ENCODE measurements at places on chromosomes 12 and 14.

DNA sequence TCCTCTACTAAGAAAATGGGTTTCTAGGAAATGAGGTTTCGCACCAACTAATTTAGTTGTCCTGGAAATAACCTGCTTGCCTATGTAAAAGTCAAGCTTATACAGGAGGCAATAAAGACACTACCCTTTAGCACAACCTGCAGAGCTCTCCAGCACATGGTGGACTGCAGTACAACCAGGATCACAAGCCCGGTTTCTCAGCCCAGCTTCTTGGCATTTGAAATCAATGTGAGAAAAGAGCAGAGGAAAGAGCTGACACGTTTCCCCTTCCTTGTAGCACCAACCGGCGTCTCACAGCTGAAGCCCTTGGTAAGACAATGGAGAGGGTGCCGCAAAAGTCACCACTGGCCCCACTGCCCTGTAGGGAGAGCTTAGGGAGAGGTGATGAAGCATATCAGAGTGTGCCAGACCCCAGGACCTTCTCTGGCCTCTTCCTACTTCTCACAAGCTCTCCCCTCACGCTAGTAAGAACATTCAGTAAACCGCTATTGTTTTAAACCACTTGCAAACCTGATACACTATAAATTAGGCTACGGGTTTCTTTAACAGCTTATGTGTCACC is 8.6 kb downstream of the SPTLC2 start:
- DNase-seq, result no peak

DNA sequence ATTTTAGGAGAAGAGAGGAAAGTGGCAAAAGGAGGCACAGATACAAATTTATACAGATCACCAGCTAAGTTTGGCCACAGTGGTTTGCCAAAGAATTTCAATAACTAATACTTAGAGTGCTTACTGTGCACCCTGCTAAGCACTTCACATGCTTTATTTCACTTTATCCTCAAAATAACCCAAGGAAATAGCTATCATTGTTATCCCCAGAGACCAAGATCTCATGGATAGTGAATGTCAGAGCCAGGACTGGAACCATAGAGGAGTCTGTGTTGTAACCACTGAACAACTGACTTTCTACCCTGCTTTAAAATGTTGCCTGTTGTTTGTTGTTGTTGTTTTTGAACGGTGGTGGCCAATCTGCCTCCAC is 1.3 kb upstream of the TCP11L2 start:
- DNase-seq, result no peak

- DNase-seq, result no peak
These were observed 3.5 kb downstream of the FOS start for GRCh38 chr14:75282170-75282554.

DNA sequence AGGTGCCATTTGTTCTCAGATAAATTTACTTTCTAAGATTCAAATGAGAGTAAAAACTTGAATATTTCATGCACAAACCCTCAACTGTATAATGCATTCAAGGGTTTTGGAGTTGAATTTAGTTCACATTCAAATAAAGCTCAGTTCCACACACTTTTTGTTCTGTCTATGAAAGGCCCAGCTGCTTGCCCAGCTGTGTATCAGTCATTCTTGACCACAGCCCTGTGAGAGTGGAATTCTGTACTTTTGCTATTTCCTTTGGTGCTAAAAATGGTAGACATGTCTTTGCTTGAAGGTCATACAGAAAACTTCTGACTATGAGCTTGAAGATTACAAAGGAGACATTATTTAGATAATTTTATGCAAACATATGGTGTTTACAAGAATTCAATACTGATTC is 110.4 kb downstream of the KCNC2 start:
- no peak for DNase-seq

- no peak for DNase-seq
These were observed 93.4 kb downstream of the PHLDA1 start for GRCh38 chr12:75938189-75938588.

GRCh38 chr12:89038831-89039512 is 313.3 kb downstream of the DUSP6 start:
- DNase-seq, result no peak

- no peak for DNase-seq
These were observed 6.4 kb downstream of the LUM start for GRCh38 chr12:91104812-91105466.

- DNase-seq, result peak; percentile 27
These were observed 86.5 kb upstream of the CEP83 start for GRCh38 chr12:94545935-94546771.

DNA sequence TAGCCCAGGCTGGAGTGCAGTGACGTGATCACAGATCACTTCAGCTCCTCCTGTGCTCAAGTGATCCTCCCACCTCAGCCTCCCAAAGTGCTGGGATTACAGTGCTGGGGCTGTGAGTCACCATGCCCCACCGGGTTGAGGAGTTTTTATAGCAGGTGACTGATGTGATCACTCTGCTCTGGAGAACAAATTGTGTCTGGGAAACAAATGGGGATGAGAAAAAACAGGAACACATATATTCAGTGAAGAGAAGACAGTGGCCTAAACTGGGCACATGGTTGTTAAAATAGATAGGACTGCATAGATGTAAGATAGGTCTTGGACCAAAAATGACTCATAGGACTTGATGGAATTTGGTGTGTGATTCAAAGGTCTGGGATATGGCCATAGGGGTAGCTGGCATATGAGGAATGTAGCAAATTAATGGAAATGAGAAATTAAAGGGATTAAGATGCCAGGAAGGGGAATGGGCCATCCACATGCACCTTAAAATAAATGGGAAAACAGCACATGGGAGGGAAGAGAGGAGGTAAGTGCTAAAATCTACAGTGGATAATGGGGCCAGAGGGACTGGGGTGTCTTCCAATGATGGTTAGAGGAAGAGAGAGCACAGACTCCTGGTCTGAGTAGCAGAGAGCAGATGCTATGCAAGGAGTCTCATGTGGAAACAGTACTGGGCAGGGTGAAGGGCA is 11.2 kb downstream of the BCAT1 start:
- DNase-seq, result no peak

DNA sequence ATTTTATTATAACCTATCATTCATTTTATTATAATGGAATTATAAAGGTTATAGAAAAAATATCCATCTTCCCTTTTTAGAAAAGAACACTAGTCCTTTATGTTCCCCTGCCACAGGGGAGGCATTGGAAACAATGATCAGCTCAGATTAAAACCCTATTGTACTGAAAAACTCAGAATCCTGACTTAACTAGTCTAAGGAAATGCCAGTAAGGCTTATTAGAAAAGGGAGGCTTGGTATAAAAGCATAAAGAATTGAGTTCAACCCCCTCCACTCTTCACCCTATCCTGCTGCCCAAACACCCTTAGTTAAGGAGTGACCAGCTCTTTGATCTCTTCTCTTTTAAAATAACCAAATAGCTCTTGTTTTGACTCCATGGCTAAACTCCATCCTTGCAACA is 36.0 kb downstream of the PUS7L start:
- DNase-seq, result no peak

DNA sequence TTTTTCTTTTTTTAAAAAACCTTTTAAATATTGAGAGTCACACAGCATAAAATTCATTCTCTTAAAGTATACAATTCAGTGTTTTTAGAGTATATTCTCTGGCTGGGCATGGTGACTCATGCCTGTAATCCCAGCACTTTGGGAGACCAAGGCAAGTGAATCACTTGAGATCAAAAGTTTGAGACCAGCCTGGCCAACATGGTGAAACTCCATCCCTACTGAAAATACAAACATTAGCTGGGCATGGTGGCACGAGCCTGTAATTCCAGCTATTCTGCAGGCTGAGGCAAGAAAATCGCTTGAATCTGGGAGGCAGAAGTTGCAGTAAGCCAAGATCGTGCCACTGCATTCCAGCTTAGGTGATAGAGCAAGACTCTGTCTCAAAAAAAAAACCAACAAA is 68.4 kb upstream of the BCAT1 start:
- DNase-seq, result no peak

DNA sequence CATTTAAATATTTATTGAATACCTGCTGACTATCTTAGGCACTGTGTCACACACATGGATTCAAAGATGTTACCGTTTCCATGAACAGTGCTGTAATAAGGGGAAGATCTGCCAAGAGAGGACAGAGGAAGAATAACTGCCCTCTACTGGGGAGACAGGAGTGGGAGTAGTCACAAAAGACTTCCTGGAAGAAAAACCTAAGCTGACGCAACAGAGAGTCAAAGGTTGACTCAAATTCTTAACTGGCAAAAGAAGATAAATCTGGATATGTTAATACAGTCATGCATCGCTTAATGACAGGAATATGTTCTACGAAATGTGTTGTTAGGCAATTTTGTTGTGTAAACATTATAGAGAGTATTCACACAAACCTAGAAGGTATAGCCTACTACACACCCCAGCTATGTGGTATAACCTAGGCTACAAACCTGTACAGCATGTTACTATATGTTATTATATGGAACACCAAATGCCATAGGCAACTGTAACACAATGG is 51.5 kb downstream of the DCAF5 start:
- peak; percentile 67 for DNase-seq

DNA sequence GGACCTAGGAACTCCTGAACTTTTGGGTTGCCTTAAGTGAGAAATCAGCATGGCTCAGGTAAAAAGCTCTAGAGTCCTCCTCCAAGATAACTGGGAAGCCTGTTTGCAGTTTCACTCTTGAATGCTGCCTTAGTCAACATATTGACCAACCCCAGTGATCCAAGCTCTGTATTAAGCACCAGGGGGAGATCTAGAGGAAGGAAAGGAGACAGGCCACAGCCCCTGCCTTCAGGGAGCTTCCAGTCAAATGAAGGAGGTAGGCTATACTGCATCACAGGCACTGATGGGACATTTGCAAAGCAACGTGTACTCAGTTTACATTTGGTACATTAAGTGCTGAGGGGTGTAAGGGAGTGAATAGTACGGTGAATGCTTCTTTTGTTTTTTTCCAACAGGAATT is 1.2 kb upstream of the CSAD start:
- no peak for DNase-seq

- DNase-seq, result no peak
These were observed 663 bp upstream of the LIN7A start for GRCh38 chr12:80938397-80938796.

DNA sequence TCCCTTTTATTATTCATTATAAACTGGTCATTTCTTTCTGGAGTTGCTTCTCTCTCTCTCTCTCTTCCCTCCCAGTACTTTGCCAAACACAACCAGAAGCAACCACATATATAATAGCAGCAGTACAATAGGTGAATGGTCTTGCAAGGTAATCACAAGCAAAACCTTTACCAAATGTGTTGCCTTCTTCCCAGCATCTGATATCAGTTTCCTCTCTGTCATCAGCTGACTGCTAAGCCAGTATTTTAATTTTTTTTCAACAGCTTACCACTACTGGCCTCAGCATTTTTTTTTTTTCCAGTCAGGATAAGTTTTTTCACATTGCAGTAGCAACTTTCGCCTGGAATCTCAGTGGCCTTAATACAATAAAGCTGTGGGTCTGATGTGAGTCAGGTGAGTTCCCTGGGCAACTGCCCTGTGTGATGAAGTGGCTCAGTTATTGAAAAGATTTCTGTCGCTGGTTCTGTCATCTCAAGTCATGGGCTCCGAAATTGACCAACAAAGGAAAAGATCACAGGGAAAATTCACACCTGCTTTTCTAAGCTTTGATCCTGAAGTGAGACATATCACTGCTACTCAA is 282.5 kb upstream of the AMIGO2 start:
- DNase-seq, result no peak

DNA sequence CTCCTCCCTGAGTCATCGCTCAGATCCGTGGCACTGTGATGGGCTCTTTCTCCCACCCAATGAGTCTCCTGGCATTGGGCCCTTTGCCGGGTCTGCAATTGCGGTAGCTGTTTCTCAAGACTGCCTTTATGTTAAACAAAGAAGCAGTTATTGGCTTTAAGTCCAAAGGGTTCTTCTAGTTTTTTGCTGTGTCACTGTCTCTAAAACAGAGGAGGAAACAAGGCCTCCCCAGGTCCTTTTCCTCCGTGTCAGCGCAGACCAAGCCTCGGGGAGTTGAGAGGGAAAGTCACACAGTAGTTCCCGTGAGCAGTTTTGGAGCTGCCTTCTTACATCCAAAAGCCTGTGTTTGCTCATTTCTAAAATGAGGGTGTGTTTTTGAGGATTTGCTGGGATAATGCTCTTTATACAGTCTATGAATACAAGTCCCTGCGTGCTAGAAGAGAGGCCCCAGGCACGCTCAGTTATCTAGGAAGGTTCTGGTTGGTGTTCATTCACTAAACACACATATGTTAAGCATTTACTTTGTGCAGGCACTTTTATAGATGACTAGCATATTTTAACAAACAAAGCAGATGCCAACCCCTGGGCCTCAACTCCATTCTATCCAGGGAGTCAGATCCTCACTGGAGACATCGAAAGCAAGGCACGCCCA is 126.0 kb upstream of the PZP start:
- no peak for DNase-seq

GRCh38 chr12:164207-164606 is 49.8 kb downstream of the SLC6A12 start:
- no peak for DNase-seq

DNA sequence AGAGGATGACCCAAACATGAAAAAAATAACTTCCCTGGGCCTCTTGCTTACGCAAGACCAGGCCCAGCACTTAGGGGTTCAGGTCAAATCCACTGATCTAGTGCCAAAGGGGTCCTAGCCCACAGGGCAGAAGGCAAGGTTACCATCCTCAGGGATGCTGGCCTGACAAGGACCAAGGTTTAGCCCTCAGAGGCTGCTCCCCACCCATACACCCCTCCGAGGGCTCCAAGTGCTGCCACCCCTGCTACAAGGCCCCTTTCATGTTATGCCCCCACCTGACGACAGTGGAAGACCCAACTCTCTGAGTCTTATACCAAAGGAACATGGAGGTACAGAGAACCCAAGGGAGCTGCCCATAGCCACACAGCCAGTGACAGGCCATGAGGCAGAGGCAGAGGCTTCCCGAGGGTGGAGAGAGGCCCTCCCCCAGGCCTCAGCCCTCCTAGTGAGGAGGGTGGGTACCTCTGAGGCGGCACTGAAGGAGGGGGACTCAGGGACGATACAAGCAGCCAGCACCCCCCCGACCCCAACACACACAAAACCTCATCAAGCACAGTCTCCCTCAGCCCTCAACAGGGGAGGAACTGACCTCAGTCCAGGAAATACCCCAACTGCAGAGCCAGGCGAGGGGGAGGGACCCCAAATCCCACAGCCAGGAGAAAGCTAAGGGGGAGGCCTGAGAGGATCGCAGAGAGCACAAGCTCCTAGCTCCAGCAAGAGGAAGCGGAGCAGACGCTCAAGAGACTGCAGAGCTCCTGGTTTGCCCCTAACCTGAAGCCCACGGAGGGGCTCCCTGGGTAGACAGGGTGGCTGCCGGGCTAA is 37.0 kb downstream of the ANAPC7 start:
- no peak for DNase-seq
